ENCODE measurements at places on chromosomes 6 and 20.

DNA sequence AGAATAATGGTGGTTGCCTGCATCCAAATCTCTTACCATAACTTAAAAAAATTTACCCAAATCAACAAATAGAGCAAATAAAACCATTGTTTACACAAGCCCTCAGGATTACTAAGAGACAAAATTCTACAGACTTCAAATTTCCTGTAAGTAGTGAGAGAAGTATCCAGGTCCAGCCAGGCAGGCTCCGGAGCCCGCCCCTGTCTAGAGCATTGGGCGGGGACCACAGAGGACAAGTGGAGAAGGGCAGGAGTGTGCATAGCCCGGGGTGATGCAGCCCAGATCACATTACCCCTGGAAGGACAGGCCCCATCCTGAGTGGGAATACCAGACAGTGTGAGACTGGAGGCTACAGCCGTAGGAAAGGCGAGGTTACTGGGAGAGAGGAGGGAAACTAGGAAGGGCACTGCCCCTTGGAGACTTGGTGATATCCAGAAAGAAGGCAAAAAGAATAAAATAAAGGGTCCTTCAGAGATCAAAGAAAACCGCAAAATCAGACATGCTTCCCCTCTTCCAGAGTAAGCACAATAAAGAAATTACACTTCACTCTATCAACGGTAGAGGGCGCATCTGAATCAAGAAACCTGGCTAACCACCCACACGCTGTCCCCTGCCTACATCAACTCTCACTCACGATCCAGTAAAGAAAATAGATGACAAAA, 26.6 kb downstream of the RIN2 start:
- peak; percentile 94 for DNase-seq

DNA sequence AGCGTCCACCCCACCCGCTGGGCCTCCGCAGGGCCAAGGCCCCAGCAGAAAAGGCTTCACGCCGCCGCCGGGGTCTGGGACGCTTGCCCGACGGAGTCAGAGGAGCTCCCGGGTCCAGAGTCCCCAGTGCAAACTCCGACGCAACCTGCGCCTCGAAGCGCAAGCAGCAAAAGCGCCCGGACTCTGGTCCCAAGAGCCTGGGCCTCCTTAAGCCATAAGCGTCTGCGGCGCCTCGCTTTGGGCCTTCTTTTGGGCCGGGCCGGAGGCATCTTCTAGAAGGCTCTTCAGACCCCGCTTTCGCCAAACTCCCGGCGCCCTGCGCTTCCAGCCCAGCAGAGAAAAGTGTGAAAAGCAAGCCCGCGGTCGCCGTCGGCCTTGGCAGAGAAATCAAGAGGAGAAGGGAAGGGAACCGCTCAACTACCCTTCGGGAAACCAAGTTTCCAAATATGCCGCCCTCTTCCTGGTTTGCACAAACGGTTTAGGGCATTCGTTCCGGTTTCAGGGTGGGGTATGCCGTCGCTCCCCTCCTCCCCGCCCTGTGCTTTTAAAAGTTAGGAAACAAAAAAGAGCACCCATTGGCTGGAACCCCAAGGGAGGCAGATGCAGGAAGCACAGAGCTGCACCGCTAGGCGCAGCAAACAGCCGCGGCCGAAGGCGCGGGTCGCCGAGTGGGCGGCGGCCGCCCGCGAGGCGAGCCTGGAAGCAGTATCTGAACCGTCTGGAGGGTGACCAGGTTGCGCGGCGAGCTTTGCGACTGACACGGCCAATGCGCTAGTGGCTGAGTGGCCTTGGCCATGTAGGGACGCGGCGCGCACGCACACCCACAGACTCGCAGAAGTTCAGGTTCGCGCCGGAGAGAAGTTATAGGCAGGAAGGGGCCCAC, 1.2 kb downstream of the TBX18 start:
- DNase-seq = peak; percentile 97

- DNase-seq = no peak
Measured at GRCh38 chr6:775863-776262, 82.9 kb upstream of the EXOC2 start.

DNA sequence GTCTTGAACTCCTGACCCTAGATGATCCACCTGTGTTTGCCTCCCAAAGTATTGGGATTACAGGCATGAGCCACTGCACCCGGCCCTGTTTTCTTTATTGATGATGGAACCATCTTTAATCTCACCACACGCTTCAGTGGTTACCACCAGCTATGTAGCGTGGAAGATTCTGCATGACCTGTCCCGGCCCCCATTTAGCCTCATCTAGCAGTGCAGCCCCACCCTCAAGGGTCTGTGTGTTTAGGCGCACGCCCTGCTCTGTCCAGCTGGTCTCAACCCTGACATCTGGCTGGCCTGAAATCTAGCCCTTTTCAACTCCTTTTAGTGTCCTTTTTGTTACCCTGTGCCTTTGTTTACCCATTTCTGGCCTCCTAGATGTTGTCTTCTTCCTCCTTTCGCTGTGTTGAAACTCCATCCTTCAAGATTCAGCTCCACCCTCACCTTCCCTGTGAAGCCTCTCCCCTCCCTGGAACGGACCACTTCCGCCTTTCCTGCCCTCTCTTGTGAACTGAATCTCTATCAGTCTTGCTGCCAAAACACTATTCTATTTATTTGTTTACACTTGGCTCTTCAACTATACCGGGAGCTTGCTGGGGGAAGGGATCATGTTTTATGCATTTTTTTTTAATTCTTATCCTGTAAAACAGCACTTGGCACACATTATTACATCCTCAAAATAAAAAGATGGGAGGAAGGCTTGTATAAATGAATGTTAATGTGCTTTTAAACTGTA, 101.0 kb upstream of the MTHFD1L start:
- no peak for DNase-seq

DNA sequence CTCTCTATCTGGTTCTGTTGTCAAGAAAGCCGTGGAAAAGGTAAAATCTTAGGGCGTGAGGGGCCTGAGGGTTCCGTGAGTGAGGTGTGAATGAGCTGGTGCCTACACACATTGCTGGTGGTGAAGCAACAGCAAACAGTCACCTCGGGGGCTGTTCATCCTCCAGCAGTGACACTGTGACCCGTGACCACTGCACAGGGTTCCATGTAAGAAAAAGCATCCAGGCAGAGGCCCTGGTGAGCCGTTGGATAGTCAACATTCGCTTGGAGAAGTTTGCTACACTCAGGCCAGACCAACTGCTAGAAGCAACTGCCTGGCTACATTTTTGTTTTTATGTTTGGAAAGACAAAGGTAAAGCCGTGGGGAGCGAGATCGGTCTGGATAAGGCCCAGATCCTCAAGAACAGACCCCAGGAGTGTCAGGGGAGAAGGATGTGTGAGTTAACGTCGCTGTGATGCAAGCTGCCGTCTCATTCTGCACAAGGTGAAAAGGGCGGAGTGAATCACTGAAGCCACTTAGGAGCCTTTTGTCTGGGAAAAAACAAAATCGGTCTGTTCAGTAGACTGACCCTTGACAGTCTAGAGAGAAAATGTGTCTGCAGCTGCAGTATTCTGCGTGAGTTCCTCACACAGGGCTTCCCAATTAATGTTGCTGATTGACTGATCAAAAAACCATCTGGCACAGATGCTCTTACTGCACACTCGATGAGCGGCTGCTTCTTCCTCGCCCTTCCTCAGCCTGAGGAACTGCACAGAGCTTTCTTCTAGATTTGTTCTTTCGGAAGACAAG, 404.0 kb downstream of the SMOC2 start:
- DNase-seq = no peak

GRCh38 chr6:154504865-154505449, 5.5 kb downstream of the CNKSR3 start:
- no peak for DNase-seq

DNA sequence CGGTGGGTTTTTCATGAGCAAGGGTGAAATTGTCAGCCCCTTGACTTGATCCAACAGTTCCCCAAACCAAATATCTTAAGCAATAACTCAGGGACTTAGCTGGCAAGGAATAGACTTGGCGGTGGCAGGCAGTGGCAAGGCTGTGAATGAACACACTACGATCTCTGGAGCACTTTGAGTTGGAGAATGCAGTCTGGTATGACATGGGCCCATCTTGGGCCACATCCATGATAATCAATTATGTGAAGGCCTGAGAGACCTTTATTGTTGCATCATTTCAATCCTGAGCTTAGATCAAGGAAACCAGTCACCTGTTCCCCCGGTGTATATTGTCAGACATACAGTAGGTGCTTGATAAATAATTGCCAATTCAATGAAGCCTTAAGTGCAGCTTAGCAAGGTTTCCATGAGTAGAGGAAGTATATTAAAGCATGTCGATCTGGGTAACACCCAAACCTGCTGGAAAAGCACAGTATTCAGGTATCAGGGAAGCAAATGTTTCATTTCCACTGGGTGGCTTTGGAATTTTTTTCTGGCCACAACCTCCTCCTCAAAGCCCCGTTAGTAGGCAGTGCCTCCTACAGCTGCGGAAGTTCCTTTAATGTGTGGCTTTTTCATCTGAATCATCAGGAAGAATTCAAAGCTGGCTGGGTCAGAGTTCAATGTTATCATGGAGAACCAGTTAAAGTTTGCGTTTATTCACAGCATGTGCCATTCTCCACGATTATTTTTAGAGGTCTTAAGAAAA, 10.2 kb downstream of the CASS4 start:
- peak; percentile 85 for DNase-seq

- no peak for DNase-seq
Measured at GRCh38 chr6:149717255-149717587, 680 bp downstream of the LATS1 start.

GRCh38 chr20:18567739-18568091, 483 bp downstream of the SMIM26 start:
- DNase-seq = peak; percentile 22

DNA sequence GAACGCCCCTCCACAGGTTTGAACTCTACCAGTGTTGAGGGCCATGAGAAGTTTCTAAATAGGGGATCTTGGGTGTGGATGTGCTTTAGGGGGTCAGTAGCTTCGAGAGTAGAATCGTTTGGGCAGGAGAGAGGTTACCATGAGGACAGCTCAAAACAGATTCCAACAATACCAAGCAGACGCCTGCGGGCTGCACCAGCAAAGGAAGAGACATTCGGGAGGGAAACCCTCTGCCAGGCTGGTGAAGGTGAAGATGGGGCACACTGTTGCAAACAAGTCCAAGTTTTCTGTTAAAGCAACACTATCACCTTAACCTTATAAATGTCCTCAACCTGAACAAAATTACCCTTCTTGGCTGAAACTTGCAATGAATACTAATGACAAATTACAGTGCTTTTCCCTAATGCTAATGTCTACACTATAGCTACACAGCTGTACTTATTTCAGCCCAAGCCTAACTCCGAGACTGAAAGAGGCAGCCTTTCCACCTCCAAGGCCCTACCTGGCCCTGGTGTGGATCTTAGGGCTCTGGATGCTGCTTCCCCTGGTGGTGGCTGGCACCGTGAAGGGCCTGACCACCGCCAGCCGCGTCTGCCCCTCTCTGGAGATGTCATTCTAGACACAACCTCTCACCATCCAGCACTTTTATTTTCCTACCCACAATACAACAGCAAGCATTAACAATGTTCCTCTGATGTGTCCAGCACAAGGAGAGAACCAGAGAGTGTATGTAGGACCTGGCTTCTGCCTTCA, 80.1 kb downstream of the DLL1 start:
- DNase-seq = no peak

DNA sequence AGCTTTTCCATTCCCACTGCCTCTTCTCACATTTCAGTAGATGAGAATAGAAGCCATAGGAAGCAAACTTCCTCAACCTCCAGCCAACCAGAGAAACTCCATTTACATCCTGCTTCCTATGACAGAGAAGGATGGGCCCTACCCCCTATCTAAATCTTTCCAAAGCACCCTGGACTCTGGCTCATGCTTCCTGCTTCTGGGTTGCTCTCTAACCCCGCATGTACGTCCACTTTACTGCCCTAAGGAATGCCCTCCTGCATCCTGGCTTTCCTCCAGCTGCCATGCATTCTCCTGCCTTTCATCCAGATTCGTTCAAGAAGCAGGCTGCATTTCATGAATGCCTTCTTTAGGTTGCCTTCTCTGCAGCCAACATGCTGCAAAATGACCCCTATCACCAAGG, 91.9 kb downstream of the FAM217A start:
- peak; percentile 45 for DNase-seq

GRCh38 chr6:129749749-129750120, 39.8 kb upstream of the ARHGAP18 start:
- DNase-seq = peak; percentile 91

GRCh38 chr6:90859612-90860011, 272.7 kb upstream of the MAP3K7 start:
- no peak for DNase-seq

DNA sequence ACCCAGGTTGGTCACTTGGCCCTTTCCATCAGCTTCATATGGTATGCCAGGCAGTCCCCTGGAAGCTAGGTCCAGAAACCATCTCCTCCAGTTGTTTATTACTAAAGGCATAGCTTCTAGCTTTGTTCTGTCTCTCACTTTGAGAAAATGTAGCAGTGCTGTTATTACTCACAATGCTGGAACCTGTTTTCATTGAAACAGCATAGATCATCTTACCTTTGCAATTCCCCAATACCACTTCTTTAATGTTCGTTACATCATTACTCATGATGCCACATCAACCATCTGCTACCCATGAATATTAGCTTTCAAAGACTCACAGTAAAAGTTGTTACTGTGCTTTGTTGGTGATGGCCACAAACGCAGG, 88.3 kb downstream of the ADAT2 start:
- DNase-seq = no peak

DNA sequence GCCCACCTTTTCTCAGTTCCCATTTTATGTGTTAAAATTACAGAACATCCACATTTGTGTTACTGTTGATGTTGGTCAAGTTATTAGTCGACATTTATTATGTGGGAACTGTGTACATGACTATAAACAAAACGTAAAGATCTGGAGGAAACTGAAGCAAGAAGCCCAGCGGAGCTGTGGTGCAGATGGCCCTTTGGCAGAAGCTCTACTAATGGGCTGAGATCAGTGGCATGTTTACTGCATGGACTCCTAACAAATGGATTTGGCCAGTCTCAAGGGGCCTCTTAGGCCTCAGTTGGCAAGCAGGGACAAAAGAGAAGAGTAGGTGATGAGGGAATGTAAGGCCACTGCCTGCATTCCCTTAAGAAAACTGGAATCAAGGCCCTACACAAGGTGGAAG, 282.1 kb upstream of the TCF21 start:
- DNase-seq = no peak

DNA sequence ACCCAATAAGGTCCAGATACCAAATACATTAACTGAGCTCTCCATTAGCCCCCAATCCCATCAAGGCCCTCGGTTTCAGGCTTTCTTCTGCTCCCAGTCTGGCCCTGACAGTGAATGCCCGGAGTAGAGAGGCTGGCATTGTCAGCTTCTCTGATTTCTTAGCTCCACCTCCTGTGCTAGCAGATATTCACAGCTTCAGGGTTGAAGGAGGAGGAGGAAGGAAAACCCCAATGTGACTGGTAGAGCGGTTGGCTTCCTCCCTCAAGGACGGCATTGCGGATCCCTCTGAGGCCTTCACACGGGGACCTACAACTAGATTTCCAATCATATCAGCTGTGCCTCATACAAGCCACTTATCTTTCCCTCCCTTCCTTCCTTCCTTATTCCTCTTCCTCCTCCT, 164.1 kb upstream of the SYNDIG1 start:
- no peak for DNase-seq

DNA sequence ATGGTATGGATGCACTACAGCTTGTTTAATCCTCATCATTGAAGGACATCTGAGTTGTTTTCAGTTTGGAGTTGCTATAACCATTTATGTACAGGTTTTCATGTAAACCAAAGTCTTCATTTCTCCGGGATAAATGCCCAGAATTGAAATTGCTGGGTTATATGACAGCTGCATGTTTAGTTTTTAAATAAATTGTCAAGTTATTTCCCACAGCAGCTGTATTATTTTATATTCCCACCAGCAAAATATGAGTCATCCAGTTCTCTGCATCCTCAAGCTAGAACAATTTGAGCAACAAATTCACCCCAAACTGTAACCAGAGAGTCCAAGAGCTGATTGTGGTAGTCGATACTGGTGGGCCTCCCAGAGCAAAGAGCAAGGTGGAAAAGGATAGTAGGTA, 161.0 kb upstream of the PRND start:
- DNase-seq = peak; percentile 32

GRCh38 chr6:169158691-169159090, 95.0 kb downstream of the THBS2 start:
- DNase-seq = no peak

Data from choroid plexus epithelial cell (primary cell).